ENCODE measurements at places on chromosomes 7 and 10.

GRCh38 chr7:119572541-119572940 is 700.4 kb upstream of the KCND2 start:
- DNase-seq, result no peak

GRCh38 chr7:134723892-134724291 is 55.5 kb upstream of the CALD1 start:
- no peak for DNase-seq

GRCh38 chr10:62323751-62324150 is 50.4 kb upstream of the ZNF365 start:
- no peak for DNase-seq

DNA sequence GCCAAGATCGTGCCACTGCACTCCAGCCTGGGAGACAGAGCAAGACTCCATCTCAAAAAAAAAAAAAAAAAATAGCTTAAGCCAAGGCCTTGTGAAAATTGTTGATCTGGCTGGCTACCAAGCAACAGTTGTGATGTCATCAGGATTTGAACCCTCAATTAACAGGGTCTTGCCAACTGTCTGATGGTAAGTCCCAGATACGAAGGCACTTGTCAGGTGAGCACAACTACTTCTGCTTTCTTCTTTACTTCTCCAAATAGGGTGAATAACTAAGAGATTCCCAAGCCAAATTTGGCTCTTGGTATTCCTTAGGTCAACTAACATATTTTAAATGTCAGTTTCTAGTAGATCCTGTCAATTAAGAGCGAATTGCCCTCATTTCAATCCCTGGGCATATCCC is 47.4 kb downstream of the ANKRD61 start:
- DNase-seq, result no peak

DNA sequence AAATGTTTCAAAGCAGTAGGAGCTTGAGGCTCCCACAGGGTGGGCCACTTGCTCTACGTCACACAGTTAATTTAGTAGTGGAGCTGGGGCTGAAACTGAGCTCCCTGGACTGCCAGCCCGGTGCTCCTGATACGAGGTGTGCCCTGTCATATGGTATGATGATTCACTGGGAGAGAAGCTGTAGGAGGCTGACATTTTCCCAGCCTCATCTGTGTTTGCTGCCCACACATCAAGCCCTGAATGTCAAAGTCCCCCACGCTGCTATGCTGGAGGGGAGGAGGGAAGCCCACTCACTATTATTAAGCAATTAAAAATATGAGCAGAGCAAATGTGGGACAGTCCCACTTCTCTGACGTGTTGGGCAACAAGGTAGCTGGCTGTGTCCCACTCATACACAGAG is 81.2 kb upstream of the SORCS3 start:
- DNase-seq, result no peak

GRCh38 chr7:88269586-88269985 is 37.1 kb downstream of the STEAP4 start:
- no peak for DNase-seq

DNA sequence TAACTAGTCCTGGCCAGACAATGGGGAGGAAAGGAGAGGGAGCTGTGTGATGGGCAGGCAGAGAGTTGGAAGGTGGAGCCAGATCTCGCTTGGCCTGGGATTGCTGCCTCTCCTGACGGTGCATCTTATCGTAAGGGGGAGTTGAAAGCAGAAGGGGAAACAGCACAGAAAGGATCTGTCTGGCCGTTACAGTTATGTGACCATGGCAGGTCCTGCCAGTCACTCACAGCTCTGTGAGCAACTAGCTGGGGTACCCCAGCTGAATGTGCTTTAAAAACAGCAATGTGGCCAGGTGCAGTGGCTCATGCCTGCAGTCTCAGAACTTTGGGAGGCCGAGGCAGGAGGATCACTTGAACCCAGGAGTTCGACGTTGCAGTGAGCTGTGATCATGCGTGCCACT is 8.1 kb downstream of the BLVRA start:
- DNase-seq, result no peak

DNA sequence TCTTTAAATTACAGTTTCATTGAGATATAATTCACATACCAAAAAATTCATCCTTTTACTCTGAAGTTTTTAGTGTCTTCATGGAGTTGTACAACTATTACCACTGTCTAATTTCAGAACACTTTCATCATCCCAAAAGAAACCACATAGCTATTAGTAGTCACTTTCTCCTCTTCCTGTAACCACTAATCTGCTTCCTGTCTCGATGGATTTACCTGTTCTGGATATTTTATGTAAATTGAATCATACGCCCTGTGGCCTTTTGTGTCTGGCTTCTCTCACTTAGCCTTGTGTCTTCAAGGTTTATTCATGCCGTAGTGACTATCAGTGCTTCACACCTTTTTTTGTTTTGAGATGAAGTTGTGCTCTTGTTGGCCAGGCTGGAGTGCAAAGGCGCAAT is 135.5 kb downstream of the DOCK1 start:
- DNase-seq, result no peak

DNA sequence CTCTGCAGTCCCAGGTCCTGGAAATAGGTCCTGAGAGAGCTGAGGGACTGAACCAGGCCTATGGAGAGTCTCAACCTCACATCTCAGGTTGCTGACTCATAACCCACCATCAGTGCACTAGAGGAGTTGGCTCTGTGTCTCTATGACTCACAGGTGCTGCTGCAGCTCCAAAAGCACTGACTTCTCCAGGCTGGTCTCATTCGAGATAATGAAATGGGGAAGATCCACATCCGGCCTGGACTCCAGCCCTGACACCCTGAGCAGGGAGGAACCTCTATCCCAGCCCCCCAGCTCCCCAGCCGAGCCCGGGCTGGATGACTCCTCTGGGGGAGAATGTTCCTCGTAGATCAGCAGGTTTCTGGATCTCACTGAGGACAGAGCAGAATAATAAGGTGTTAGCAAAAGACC is 35.5 kb upstream of the DGKI start:
- no peak for DNase-seq

DNA sequence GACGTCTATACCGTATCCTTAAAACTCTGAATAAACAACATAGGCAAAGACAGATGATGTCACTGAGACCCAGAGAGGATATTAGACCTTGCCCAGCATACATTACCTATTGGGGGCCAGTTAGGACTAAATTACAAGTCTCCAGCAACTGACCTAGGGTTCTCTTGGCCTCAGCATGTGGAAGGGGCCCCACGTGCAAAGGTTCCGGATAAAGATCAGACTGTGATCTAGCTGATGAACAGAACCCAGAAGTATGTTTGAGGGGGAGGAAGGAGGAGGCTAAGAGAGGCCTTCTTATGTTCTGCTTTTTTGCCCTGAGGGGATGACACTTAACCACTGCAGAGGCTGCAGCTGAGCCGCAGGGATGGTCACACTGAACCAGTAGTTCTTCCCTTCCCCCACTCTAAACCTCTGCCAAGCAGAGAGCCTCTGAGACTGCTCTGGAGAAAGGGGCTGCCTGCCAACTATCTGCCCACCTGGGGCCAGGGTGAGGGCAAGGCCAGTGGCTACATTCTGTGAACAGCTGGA is 24.0 kb upstream of the KMT2C start:
- DNase-seq, result no peak

DNA sequence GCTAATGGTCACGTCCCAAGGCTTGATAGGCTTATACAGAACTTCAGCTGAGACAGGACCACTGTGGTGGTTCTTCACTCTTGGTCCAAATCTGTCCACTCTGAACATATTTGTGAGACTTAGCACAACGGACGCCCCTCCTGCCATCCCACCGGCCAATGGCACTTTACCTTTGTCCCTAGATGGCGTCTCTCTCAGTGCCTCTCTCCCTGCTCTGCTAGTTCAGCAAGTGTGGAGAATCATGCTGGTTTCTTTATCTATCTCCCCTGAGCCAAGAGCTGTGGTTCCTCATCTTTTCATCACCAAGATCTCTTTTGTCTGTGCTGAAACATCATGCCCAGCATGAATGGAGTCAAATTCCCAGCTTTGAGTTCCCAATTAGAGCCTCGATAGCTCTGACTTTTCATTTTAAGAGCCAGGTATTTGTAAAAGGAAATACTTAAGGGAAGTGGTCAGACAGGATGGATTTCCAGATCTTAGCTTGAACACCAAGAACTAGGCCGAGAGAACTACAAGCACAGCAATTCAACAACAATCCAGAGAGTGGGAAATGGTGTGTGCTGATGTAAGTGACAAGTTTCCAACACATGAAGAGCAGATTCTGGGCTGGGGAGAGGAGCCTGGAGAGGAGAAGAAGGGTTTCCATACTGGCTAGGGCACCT is 69.5 kb downstream of the ZNF800 start:
- no peak for DNase-seq

GRCh38 chr7:38550836-38551235 is 80.3 kb downstream of the AMPH start:
- no peak for DNase-seq

- no peak for DNase-seq
Observed at GRCh38 chr7:158847451-158847866, 8.9 kb upstream of the DYNC2I1 start.

GRCh38 chr10:12564173-12564572 is 214.8 kb downstream of the CAMK1D start:
- no peak for DNase-seq

GRCh38 chr10:22932626-22933370 is 4.9 kb downstream of the ARMC3 start:
- DNase-seq, result no peak

GRCh38 chr10:101875068-101875688 is 31.6 kb upstream of the KCNIP2 start:
- DNase-seq, result no peak

DNA sequence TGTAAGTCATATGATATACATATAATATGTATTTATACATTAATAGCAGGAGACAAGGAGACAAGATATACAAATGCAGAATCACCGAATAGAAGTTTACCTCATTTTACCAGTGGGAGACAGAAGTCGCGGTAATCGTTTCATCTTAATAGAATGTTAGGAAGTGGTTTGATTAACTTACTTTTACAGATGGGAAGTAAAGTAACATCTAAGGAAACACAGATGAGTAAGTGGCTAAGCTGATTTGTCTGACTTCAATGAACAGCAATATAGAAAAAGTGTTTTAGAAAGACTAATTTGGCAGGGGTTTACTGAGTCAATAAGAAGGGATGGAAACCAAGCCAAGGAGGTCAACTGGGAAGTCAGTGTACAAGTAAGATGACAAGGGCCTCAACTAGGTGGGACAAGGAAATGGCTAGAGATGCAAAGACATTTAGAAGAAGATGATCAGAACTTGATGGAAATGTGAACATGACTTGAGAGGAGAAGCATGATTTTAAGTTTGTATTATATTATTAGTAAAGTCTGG is 36.2 kb upstream of the FAM133B start:
- no peak for DNase-seq

- no peak for DNase-seq
Observed at GRCh38 chr7:133753513-133753912, 373.6 kb upstream of the LRGUK start.

GRCh38 chr7:107173691-107174406 is 5.0 kb downstream of the HBP1 start:
- DNase-seq, result no peak

DNA sequence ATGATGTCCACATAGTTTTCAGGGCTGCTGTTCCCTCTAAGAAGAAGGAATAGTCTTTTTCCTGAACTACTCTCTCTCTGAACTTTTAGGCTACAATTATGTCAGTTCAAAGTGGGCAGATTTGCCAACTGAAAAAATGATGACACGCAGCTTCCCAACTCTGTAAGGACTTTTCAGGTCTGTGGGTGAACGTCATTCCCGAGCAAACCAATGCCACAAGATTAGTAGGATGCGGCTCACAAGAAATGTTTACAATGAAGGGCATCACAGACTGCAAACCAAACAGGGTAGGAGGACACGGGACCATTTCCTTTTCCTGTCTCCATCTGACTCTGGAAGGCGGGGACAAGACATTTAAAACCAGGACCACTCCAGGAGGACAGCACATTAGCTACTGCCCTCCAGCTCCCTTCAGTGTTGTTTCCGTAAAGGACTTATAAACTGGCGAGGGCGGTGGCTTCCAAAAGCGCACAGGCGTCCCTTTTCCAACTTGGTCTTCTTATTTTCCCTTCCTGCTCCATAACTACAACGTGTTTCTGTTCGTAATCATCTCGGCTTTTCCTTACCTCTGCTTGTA is 539 bp upstream of the MKLN1 start:
- no peak for DNase-seq

GRCh38 chr7:6273917-6274630 is 1.6 kb upstream of the CYTH3 start:
- DNase-seq, result no peak

DNA sequence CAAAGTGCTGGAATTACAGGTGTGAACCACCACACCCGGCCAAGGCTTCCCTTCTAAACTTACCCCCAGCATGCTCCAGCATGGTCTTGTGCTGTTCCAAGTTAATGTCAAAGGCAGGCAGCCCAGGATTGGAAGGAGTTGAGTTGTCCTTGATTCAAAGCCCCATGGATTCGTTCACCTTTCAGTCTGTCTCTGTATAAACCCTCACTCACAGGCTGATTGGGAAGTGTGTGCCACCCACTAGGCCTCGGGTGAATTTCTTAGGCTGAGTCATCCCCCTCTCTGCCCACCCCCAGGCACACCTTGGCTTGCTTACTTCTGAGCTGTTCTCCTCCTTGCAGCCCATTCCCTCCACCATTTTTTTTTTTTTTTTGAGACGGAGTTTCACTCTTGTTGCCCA is 13.3 kb upstream of the PRDX3 start:
- no peak for DNase-seq

DNA sequence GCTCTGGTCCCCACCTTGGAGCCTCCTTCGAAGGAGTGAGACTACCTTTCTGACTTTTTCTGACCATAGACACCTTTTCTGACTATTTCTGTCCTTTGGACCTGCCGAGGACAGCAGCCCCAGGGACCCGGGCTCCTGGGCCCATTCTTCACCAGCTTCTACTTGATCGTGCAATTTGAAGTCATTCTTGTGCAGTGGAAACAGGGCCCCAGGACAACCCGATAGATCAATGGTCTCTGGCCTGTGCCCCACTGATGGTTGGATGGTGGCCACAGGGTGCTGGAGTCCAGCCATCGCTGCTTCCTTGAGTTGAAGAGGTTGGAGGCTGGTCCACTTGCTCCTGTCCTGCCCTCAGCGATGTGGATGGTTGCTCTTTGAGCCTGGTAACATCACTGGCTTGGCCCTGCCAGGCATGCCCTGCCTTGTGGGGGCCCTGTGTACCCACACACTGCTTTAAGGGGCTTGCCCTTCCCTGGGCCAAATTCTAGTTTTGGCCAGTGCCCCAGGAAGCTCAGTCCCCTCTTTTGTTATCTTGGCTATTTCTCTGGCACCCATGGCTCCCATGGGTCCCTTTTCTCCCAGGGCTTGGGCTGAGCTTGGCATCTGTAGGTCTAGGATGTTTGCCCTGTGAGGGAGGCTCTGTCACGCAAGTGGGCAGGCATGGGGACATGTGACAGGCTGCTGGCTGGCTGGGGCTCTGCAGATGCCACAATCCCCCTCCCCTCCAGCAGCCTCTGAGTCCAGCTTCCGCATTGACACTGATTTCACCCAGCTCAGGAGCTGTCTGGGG is 375.6 kb upstream of the NUPR2 start:
- no peak for DNase-seq

- DNase-seq, result no peak
Observed at GRCh38 chr7:135169964-135170273, 588 bp downstream of the CYREN start.

DNA sequence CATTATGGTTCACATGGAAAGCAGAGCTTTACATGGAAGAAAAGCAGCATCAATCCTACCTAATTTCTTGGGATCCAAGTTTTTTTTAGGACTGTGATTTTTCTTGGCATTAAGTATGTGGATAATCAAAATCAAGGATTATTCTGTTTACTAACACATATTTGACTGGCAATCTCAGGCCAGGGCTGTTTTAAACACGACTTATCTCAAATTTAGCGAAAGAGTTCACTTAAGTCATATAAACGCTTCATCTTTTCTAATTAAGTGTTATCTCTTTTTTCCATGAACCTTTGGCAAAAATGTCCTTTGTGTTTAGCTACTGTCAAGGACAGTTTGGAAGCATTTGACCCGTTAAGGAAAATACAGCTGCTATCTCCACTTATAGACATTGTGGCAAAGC is 92.0 kb downstream of the GNAI1 start:
- DNase-seq, result no peak
